ENCODE measurements at places on chromosomes 2 and 18.

- peak; percentile 36 for DNase-seq
These were observed 236.1 kb downstream of the FHOD3 start for GRCh38 chr18:36533446-36534153.

DNA sequence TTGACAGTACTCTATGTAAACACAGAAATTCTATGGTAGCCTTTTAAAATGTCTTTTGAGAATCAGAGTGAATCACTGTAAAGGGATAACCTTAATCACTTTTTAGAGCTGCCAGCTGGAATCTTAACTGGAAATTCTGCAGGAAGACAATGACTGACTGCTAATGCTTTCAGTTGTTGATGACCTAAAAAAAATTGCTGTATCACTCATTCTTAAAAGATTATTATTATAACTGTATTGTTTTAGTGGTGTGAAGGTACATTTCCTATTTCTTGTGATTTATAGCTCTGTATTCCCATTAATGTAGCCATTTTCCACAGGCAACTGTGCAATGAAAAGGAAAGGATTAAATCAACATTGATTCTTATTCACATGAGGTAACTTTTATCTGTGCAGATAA, 260.5 kb downstream of the CALCRL start:
- DNase-seq, result no peak

- no peak for DNase-seq
These were observed 2.6 kb downstream of the MAB21L4 start for GRCh38 chr2:240893363-240893844.

GRCh38 chr2:211963969-211964368, 574.6 kb downstream of the ERBB4 start:
- DNase-seq, result no peak

DNA sequence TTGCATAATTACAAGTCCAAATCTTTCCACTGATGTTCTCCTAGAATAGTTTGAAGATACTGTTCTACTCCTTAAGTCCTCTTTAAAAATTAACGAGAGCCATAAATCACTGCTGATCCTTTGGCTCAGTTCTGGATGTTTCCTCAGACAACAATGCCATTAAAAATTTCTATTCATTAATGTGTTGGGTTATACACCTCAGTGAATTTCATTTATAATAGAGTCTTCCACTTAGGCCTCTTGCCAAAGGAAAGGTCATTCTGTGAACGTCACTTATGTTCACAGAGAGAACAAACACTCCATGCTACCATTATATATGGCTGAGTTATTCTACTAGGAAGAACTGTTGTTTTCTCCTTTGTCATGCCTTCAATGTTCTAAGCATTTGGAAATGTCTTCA, 1472.3 kb upstream of the CELF4 start:
- no peak for DNase-seq

DNA sequence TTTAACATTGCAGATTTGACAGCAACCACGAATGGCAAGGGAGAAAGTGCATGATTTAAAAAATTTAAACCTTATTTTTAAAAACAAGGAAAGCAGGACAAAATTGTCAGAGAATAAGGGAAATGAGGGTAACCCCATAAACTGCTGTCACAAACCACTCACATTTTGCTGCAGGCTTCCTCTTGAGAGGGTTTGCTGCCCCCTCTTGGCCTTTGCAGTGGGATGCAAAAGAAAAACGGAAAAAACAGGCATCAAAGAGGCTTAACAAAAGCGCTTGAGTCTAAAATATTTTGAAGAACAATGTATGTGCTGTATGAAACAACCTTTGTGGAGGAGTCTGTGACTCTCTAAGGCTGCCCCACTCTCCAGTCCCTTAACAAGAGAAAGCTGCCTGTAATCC, 91.6 kb downstream of the TMX3 start:
- no peak for DNase-seq

- no peak for DNase-seq
These were observed 36.4 kb downstream of the COL5A2 start for GRCh38 chr2:189142893-189143759.

GRCh38 chr2:99784282-99784681, 294.5 kb upstream of the REV1 start:
- DNase-seq, result no peak

DNA sequence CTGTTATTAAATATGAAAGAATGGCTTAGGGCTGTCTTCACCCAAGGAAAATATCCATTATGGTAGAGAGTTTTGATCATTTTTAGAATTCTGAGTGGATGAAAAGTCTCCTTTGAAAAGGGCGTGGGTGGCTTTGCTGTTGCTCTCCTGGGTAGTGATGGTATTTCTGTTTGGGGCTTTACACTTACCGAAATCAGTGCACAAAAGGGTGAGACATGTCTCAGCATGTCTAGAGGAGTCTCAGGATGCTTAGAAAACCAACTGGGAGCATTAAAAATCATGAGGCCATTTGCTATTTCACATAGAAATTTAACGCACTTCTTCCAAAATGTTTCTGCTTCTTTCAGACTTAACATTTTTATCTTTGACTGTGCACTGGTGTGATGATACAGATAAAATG, 49.6 kb downstream of the ZCCHC2 start:
- DNase-seq, result no peak

DNA sequence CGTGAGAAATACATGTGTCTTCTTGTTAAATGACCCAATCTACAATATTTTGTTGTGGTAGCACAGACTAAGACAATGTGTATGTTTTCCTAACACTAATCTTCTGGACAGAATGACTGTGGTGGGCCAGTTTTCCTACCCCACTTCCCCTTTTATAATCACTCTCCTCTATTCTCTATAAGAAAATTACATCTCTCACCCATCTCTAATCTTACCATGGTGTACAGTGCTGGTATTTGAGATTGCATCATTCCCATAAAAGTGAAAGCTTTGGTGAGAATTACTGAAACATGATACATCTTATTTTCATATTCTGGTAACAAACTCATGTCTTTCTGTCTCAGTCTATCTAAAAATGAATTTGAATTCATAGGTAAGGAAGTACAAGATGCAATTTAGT, 40.5 kb downstream of the CAVIN2 start:
- no peak for DNase-seq

DNA sequence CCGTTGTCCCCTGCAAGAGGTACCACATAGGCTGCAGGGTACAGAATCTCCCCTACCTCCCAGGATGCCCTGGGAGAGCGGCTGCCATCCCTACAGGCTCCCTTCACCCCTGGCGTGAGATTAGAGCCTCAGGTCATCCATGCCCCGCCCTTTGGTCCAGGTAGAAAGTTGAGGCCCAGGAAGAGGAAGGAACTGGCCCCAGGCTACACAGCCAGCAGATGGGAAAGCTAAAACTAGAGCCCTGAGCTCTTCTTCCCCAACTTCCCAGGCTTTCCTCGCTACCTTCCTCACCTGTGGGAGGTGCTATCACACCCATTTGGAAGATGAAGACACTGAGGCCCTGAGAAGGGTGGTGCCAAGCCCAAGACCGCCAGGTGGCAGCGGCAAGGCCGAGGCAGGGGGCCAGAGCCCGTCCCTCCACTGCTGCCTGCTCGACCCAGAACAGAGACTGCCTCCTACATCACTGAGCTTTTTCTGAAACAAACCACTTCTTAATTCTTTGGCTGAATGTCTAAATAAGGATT, 25.8 kb downstream of the CIB4 start:
- no peak for DNase-seq

GRCh38 chr2:180015951-180016709, 9.0 kb upstream of the CWC22 start:
- no peak for DNase-seq

GRCh38 chr2:150480241-150480640, 7.2 kb downstream of the RND3 start:
- no peak for DNase-seq

GRCh38 chr2:48756289-48756688, 765 bp upstream of the LHCGR start:
- DNase-seq, result no peak

GRCh38 chr2:55518841-55519165, 715 bp upstream of the CFAP36 start:
- DNase-seq, result no peak

- DNase-seq, result no peak
These were observed 91.4 kb downstream of the SCN9A start for GRCh38 chr2:166284359-166284758.

Measured in CMK (cell line).